ENCODE measurements at places on chromosomes 2 and 18.

GRCh38 chr18:23166891-23167541 is 31.7 kb downstream of the CABLES1 start:
- no peak for DNase-seq

GRCh38 chr2:228875152-228875900 is 395.8 kb downstream of the PID1 start:
- no peak for DNase-seq

GRCh38 chr18:33745151-33745795 is 167.3 kb downstream of the ASXL3 start:
- peak; percentile 24 for DNase-seq

DNA sequence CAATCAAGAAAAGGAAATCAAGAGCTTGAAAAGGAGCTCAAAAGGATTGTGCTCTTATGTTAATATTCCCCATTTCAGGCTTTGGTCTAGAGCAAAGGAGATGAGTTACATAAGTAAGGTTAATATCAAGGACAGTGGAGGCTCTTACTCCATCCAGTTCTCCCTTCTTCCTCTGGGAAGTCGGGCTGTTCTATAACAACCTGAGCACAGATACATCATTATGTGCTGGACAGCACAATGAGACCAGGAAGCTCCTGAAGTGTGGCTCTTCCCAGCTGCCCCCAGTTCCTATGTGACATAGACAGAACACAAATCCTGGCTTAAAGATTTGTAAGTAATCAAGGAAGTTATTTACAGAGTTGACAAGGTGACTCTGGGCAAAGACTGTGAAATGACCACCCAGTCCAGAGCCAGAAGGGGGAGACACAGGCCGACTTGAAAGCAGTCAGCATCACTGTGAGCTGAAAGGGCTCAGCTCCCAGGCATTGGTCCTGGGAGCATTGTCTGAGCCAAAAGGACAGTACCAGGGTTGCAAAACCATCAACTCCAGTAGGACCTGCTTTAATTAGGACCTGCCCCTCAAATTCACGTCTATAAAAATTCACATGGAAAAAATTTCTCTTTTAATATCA is 917.6 kb upstream of the ACVR2A start:
- peak; percentile 11 for DNase-seq

GRCh38 chr2:162838136-162838497 is 450 bp downstream of the KCNH7 start:
- DNase-seq = peak; percentile 70

Data from NCI-H524 (cell line).